Stimulated activated CD8-positive, alpha-beta memory T cell treated with anti-CD3 and anti-CD28 coated beads, Interleukin-4, amount 100 ng/mL, for 48 hours (primary cell): ENCODE measurements at places on chromosomes 2 and 18.

DNA sequence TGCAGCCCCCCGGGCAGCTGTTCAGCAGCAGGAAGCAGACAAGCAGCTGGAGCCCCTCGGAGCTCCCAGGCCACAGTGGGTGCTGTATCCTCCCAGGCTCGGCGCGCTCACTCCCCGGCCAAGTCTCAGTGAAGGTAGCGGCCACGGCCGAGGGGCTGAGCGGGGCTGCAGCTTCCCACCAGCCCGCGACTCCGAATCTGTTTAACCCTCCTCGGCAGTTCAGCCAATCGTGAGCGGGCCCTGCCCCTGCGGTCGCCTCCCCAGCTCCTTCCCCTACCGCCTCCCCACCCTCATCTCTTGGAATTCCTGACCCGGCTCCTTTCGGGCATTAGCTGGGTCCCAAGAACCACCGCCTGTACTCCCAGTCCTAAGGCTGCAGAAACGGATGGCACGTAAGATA is at the start of gene RESP18:
TSS of gene RESP18 (minus strand) at position 203 of the 400 bp plus-strand sequence.
- no peak for DNase-seq

DNA sequence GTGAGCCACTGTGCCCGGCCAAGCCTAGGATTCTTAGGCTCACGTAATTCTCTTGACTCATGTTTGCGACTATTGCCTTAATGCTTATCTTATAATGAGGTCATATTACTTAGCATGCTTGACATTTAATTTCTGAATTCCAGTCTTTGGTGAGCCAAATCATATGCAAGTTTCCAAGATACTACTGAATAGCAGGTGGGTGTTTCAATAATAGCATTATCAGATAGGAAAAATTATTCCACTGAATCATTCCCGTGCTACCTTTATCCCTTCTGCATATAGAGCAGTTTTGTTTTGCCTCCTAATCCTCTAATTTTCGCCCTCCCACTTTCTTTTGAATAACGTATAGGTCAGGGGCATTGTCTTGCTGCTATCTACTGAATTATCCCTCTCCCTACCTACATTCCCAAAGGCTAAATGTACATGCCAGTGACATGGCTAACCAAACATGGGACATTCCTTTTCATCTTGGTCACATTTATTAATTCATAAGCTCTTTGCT is 4.9 kb downstream of the DAW1 start:
- DNase-seq, result no peak

- no peak for DNase-seq
These were observed 36.8 kb downstream of the PARD6G start for GRCh38 chr18:80210312-80211083.

DNA sequence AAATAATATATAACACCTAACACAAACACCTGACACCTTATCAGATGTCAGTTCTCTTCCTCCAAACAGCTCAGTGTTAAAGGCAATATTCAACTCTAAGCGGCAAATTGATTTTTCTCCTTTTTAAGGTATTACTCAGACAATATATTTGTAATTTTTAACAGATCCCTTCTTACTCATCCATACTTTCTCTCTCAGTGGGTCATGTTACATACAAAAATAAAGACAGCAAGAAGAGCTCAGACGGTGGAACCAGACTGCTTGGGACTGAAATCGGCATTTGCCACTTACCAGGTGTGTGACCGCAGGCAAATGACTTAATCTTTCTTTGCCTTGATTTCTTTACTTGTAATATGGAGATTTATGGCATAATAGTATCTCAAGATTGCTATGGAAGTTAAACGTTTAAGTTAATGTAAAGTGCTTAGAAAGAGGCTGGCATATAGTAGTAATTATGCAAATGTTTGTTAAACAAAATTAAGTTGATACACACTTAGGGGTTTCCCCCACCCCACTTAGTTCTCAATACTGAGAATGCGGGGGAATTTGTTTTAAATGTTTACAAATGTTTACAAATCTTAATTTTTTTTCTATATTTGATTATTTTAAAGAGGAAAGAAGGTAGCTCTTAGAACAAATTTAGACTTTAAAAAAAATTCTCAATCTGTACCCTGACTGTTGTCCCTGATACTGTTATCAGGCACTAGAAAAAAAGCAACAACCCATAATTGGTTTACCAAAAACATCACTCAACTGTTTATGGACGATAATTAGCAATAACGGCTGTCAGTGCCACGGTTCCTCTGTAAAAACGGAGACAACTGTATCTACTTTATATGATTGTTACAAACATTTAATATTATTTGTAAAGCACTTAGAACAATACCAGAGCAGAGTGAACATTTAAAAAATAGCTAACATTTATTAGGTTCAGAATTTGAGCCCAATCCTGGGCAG is 25.6 kb downstream of the MAP3K2 start:
- DNase-seq, result no peak

- no peak for DNase-seq
These were observed 68.3 kb downstream of the CRACDL start for GRCh38 chr2:98867539-98868309.

- no peak for DNase-seq
These were observed 331.6 kb upstream of the FANCL start for GRCh38 chr2:58572731-58573130.

GRCh38 chr18:39776766-39777165 is 2178.3 kb upstream of the PIK3C3 start:
- DNase-seq, result no peak

DNA sequence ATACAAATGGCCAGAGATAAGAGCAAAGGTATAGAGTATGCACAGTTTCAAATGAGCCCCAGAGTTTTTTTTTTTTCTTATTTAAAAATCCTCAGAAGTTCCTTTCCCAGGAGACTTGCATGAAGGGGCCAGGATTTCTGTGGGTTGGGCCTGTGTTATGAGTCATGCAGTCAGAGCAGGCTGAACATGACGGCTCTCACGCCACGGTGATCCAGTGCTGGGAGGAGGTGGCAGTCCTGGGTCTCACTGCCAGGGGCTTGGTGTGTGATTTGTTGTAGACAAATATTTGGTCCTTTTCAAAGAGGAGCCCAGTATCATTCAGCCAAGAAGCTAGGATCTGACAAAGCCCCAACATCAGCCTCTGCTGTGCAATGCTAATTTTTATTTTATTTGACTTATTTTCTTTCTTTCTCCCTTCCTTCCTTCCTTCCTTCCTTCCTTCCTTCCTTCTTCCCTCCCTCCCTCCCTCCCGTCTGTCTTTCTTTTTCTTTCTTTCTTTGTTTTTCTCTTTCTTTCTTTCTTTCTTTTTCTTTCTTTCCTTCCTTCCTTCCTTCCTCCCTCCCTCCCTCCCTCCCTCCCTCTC is 10.4 kb upstream of the KCNE4 start:
- no peak for DNase-seq

DNA sequence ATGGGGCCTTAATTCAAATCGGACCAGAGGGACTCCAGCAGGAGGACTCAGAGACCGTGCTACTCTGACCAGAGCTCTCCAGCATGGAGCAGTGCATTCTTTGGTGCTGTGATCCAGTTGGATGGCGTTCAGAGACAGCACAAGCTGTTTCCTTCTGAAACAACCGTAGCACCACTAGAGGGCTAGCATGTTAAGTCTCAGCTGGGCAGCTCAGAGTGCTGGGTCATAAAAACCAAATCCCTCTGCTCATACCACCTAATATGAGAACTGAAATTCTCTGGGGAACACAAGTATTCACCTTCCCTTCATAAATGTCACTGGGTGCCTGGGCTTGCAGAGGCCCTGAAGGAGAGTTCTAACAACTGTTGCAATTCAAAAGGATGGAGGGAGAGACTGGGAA is 97.7 kb upstream of the TFCP2L1 start:
- DNase-seq, result no peak

DNA sequence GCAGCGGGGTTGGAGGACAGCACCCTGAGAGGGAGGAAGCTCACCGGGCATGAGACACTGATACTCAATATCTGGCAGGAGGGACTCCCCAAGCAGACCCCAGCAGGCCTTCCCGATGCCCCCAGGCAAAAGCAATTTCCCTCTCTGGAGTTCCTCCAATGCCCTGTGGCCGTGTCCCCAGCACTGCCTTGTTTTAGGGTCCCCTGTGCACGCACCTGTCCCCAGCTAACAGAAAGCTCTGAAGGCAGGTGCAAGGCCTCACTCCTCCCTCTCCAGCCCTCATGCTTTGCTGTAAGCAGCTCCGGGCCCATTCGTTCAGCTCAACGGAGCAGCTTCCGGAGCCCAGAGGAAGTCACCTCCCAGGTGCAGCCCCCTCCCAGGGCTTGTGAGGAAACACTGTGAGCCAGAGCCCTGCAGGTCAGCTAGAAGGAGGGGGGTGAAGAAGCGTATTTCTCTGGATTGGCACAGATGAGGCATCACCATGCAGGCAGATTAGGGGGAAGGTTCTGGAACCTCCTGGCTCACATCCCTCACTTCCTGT is 50.3 kb upstream of the ID2 start:
- no peak for DNase-seq
